ENCODE measurements at places on chromosomes 16 and 17. TPM values are rescaled to one million over a fixed set of nuclear protein-coding genes. Genes with fewer than 3 reads are reported as not detected.

Gene AGRP
- total RNA-seq, result not detected

Gene LDHD
- not detected for total RNA-seq

Gene NUPR1
- not detected for total RNA-seq

Gene CPHXL2
- total RNA-seq, result not detected

GRCh38 chr16:86239381-86239780, 270.9 kb upstream of the FOXF1 start:
- no peak for DNase-seq
- no peak overlapping the region for H3K4me3 ChIP-seq
- no peak overlapping the region for H3K27ac ChIP-seq
- no peaks in the 10 kb centered on the region for H3K36me3 ChIP-seq
- H3K4me1 ChIP-seq, result no peaks in the 10 kb centered on the region

- H3K27ac ChIP-seq, result no peak overlapping the region
- no peaks in the 10 kb centered on the region for H3K27me3 ChIP-seq
- no peak for DNase-seq
Measured at GRCh38 chr17:80153004-80153403, 6.1 kb upstream of the EIF4A3 start.

GRCh38 chr17:58308985-58309917, 19.3 kb downstream of the TSPOAP1 start:
- H3K36me3 ChIP-seq, result no peaks in the 10 kb centered on the region
- no peak overlapping the region for H3K27ac ChIP-seq
- no peak overlapping the region for H3K4me3 ChIP-seq
- H3K4me1 ChIP-seq, result peaks cover 3% of the 10 kb centered on the region
- DNase-seq, result no peak

DNA sequence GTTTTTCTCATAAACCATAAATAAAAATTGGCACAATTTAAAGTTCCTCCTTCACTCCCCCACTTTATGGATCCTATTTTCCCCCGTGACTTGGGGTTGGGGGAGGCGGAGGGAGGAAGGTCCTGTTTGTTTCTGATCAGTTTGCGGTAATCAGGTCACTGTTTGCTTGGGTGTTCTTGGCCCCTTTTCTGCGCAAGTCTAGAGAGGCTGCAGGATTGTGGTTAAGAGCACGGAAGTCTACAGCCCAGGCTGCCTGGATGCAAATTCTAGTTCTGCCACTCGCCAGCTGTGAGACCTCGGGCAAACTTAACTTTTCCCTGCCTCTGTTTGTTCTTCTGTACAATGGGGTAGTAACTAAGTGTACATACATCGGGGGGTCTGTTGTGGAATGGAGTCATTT, 12.1 kb downstream of the ATP2C2 start:
- H3K4me1 ChIP-seq, result peaks cover 8% of the 10 kb centered on the region
- DNase-seq, result no peak
- no peak overlapping the region for H3K27ac ChIP-seq
- no peaks in the 10 kb centered on the region for H3K36me3 ChIP-seq
- H3K4me3 ChIP-seq, result no peak overlapping the region

GRCh38 chr17:574061-574460, 140.6 kb downstream of the VPS53 start:
- H3K4me1 ChIP-seq, result no peaks in the 10 kb centered on the region
- no peak for DNase-seq
- no peak overlapping the region for H3K4me3 ChIP-seq
- no peak overlapping the region for H3K27ac ChIP-seq

Gene SLC6A2
- not detected for total RNA-seq

Gene CDRT15L2
- not detected for total RNA-seq

DNA sequence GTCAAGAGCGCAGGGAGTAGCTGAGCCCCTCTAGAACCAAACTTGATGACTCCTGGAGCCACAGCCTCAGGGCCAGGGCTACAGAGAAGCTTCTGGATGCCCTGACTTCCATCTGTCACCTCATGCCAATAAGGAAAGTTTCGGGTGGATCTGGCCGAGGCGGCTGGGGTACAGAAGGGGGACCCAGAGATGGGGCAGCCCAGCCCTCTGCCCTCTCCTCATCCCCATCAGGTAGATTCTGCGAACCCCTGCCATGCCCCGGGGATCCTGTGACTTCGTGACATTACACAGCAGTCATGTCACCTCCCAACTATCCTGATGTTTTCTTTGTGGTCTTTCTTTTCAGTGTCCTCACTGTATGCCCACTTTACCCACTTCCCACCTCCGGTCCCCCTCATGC, 114.4 kb downstream of the CCDC182 start:
- H3K36me3 ChIP-seq, result peaks cover 52% of the 10 kb centered on the region
- H3K4me1 ChIP-seq, result peaks cover 10% of the 10 kb centered on the region
- peak overlapping the region; percentile 74 for H3K27ac ChIP-seq
- no peaks in the 10 kb centered on the region for H3K27me3 ChIP-seq
- no peak overlapping the region for H3K4me3 ChIP-seq
- DNase-seq, result no peak

Gene CLDN6
- not detected for total RNA-seq

Gene CDIP1
- 25.5 TPM for total RNA-seq

Gene DPEP3
- 3.1 TPM for total RNA-seq

Gene GAST
- total RNA-seq, result not detected

Gene TAC4
- not detected for total RNA-seq

- DNase-seq, result no peak
- no peak overlapping the region for H3K27ac ChIP-seq
- peaks cover 16% of the 10 kb centered on the region for H3K36me3 ChIP-seq
- H3K4me3 ChIP-seq, result no peak overlapping the region
- H3K4me1 ChIP-seq, result peaks cover 2% of the 10 kb centered on the region
Measured at GRCh38 chr16:21167360-21167759, 8.9 kb downstream of the LDAF1 start.

DNA sequence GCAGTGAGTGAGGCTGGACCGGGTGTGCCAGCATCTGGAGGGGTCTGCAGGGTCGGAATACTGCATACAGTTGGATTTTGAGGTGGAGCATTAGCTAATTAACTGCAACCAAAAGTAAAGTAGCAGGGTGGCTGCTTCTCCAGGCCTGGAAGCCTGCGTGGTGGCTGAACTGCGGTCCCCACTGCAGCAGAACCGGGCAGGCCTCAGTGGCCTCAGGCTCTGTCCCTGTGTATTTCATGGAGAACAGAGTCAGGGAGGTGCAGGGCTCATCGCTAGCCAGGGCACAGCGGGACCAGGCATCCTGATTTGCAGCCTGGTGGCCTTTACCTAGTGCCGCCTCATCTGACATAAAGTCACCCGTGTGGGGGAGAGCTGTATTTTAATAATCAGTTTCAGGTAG, 131.9 kb downstream of the RPTOR start:
- H3K36me3 ChIP-seq, result no peaks in the 10 kb centered on the region
- H3K4me3 ChIP-seq, result no peak overlapping the region
- H3K27ac ChIP-seq, result no peak overlapping the region
- H3K4me1 ChIP-seq, result peaks cover 41% of the 10 kb centered on the region
- no peaks in the 10 kb centered on the region for H3K27me3 ChIP-seq

GRCh38 chr17:16158714-16159113, 56.6 kb downstream of the NCOR1 start:
- peaks cover 29% of the 10 kb centered on the region for H3K36me3 ChIP-seq
- no peak overlapping the region for H3K27ac ChIP-seq
- H3K27me3 ChIP-seq, result no peaks in the 10 kb centered on the region
- no peak overlapping the region for H3K4me3 ChIP-seq

Gene OTOP3
- total RNA-seq, result not detected

- H3K27me3 ChIP-seq, result no peaks in the 10 kb centered on the region
- peaks cover 96% of the 10 kb centered on the region for H3K4me1 ChIP-seq
- H3K27ac ChIP-seq, result peak overlapping the region; percentile 100
- peak overlapping the region; percentile 75 for H3K4me3 ChIP-seq
Measured at GRCh38 chr17:40598619-40599467, 33.6 kb upstream of the CCR7 start.

Measured in naive thymus-derived CD8-positive, alpha-beta T cell (primary cell).